Kidney tubule cell (primary cell): ENCODE measurements at places on chromosomes 2 and 18.
A peak's percentile ranks its signal among the peaks of the same experiment; 100 is the strongest.

DNA sequence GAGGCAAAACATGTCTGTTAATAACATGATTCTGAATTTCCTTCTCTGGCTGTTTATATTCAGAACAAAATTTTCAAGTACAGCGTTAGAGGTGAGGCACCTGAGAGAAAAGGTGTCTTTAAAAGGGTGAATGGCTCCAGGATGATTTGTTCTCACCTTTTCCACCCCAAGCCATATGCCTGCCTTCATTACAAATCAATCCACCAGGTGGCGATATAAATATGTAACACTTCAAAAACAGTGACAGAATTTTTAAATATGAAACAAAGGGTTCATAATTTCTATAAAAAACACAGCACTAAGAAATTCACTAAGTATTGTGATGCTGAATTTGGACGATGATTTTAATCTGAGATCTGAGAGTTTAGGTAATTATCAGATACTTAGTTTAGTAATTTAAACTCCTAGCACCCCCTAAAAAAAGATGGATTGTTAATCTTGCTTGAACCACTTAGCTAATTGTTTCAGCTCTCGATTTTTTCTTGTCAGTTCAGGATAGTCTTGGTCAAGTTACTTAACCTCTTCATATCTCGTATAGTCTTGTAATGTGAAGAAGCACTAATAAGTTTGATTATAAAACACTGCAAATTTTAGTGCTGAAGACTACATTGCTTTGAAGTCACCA, 528.8 kb downstream of the CPS1 start:
- peak; percentile 45 for DNase-seq

DNA sequence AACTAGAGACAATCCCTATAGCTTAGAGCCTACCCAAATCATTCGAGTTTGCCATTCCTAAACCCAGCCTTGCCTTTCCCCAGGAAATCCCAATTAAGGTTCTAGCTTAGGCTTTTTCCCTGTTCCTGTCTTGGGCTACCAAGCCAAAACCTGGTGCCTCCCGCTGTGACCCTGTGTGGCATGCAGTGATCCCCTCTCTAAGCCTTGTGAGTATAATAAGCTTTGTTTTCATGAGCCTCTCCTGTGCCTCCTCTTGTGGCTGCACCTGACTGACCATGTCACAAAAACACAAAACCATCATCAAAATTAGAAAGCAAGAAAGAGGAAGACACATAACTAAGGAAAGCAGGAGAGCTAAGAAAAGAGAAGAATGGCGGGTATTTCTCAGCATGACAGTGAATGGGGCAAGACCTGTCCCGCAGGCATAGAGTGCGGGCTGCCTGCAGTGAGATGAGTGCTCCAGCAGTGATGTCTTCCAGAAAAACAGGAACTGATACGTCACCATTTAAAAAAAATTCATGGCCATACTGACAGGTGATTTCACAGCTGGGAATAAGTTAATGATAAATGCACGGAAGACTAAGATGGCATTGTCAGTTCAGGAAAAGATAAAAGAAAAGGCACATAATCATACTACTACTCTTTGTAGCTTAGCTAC, 9.2 kb upstream of the PAIP2B start:
- DNase-seq = peak; percentile 25

GRCh38 chr2:31304816-31305215, 70.9 kb downstream of the EHD3 start:
- DNase-seq = no peak

DNA sequence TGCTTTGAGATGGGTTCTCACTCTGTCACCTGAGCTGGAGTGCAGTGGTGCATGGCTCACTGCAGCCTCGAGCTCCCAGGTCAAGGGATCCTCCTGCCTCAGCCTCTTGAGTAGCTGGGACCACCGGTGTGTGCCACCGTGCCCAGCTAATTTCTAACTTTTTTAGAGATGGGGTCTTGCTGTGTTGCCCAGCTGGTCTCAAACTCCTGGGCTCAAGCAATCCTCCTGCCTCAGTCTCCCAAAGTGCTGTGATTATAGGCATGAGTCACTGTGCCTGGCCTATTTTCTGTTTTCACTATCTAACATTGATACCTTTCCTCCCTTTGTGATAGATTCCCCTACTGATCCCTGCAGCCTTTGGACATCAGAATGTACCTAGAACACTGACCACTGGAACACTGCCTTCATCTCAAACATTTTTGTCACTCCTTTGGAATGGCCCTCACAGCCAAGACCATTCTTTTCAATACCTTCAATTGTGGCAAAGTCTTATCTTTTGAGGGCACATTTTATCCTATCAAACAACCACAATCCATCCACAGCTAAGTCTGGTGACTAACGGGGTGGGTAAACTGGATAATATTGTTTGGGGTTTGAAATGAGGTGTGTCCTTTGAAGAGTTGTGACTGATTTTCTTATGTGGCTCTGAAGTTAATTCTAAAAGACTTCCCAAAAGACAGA, 43.7 kb downstream of the EPAS1 start:
- DNase-seq = no peak

DNA sequence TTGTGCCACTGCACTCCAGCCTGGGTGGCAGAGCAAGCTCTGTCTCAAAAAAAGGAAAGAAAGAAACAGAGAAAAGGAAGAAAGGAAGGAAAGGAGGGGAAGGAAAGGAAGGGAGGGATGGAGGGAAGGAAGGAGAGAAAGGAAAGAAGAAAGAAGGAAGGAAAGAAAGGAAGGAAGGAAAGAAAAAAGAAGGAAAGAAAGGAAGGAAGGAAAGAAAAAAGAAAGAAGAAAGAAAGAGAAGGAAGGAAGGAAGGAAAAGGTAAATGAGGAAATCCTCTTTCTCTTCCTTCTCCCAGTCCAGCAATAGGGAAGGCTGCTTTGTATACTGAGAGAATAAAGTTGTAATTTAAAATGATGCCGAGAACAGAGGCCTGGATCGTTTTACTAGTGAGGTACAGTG, 22.8 kb upstream of the ZNF407 start:
- DNase-seq = no peak

DNA sequence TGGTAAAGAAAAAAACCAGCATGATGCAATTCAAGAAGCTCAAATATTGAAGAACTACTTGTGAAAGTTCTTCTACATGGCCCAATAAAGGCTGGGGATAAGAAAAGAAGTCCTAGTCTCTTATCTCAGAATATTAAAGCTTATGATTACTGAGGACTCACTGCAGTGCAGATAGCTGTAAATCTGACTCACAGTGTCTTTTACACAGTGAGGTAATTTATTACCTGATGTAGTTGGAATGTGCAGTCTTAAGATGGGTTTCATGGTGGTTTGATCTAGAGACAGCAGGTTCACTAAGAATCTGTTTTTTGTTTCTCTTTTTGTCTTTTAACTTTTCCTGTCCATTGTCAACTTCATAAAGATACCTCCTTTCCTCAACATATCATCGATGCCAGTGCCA, 484.0 kb upstream of the MAP2 start:
- DNase-seq = peak; percentile 79

GRCh38 chr2:41066168-41066567, 614.3 kb upstream of the SLC8A1 start:
- DNase-seq = no peak

DNA sequence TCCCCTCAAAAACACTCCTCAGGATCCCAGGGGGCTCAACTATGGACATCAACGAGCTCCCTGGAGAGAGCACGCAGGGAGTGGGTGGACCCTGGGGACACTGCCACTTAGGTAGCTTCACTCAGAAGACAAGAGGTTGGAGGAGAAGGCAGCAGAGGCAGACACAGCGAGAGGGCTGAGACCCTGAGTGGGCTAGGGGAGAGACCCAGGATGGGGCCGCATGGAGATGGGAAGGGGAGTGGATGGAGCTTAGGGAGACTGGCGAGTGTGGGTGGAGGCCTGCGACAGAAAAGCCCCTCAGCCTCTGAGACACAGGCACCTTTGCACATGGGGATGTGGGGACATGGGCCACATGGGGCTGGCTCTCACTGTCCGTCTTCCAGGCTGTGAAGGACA, 70.9 kb downstream of the ASB1 start:
- no peak for DNase-seq

DNA sequence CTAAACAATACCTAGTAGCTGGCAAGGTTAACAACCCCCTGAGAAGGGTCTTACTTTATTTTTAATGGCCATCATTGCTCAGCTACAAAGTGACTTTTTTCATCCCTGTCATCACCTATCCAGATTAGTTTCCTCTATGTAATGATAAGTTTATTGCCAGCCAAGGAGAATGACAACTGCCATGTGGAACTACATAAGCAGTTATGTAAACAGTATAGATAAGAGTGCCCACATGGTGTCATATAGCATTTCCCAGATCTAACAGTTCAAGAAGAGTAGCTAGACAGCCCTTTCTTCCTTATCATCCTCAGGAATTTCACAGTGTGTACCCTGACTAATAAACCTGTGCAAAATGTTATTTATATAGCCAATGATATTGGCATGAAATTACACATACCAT, 240.2 kb upstream of the PIK3C3 start:
- DNase-seq = no peak

DNA sequence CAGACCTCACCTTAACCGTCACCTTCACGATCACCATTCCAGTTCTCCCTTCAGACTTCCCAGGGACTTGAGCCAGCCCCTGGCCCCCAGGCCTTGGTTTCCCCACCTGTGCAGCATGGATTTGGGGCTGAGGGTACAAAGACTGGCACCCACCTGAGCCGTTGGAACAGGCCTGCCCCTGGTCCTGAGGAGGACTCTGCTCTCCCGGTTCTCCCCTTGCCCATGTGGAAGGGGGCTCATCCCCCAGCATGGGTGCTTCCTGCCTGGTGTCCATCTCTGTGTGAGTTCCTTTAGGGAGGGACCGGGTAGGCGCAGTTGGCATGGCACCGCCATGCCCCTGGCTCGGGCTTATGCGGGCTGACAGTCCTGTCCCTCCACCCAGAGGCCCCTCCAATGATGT, 10.9 kb upstream of the GPR35 start:
- no peak for DNase-seq

- no peak for DNase-seq
Observed at GRCh38 chr18:23738575-23738974, 49.3 kb downstream of the LAMA3 start.

GRCh38 chr2:176638167-176639015, 369.1 kb downstream of the MTX2 start:
- DNase-seq = peak; percentile 76

DNA sequence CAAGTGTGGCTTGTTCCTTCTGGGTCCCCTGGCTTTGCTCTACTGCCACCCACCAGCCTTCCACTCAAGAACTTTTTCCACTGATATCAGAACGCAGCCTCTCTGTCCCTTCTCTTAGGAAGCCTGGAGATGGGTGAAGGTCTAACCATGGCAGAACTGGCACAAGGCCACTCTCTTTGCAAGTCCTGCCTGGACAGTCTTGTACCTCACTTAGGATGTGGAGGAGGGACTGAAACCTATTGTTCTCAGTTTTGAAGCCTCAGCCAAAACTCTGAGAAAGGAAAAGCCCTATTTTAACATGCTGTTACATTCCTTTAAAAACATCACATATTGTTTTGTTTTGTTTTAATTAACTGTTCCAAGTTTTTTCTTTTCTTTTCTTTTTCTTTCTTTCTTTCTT, 58.9 kb upstream of the NCOA1 start:
- DNase-seq = no peak

DNA sequence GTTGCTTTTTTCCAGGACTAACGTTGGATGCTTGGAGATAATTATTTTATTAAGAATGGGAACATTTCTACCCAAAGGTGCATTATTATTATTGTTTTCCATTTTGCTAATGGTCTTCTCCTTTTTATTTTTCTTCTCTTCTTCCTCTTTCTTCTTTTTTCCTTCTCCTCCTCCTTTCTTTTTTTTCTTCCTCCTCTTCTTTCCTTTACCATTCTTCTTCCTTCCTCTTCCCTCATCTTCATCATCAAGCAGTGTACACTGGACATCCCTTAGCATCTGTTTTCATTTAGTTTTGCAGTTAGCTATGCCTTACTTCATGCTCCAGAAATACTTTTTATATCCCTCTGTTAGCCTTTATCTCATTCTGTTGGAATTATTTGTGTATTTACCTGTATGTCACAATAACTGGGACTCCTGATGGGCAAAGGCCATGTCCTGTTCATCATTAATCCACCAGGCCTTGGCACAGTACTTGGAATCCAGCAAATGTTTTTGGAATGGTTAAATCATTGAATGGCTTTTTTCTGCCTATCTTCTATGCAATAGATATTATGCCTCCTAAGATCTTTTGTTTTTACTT, 162.7 kb downstream of the CAMKMT start:
- DNase-seq = no peak
